ENCODE measurements at places on chromosomes 16 and 17.

- no peak for DNase-seq
Observed at GRCh38 chr16:72195609-72196008, 23.7 kb upstream of the PMFBP1 start.

DNA sequence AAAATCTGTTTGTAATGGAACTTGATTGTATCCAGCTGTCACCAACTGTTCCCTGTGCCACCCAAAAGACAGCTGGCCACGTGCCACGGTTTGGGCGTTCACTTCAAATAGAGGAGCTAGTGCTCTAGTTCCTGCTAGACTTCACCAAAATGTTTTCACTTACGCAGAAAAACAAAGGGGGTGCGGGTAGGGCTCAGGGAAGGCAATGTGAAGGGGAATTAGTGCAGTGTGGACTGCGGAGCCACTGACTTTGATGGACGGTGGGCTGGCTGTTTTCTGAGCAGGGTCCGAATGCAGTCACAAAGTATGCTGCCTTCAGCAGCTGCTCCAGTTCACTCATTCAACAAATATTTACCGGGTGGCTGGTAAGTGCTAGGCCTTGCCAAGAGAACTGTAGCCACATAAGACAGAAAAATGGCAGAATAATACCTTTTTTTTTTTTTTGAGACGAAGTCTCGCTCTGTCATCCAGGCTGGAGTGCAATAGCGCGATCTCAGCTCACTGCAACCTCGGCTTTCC lies 7.6 kb upstream of the CYTH1 start:
- DNase-seq, result no peak

DNA sequence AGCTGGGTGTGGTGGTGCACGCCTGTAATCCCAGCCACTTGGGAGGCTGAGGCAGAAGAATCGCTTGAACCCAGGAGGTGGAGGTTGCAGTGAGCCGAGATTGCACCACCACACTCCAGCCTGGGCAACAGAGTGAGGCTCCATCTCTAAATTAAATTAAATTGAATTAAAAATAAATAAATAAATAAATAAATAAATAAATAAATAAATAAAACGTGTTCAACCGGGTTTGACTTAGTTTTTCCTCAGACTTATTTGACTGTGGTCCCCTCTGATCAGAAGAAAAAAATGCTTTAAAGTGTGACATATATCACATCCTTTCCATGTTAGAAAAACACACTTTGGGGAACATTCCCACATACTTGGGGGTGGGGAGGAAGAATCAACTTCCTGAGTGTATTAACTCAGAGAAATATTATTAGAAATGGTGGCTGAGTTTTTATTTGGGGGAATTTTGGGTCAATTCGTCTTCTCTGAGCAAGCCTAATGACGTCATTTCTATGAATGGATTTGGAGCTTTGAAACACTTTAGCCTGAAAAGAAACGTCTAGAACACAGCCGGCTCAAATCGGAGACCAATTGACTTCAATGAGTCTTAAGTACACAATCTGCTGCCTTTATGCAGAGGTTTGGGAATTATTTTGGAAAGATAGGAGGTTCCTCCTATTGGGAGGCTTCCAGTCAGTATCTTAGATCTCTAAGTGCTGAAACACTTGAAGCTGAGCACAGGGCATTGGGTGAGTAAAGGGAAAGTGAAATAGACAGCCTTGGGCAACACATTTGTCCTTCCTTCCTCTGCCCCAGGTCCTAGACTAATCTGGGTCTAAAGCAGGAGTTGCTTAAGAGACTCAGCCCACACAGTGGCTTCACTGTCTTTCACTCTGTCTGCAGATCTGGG lies 132.6 kb downstream of the PITPNC1 start:
- no peak for DNase-seq

DNA sequence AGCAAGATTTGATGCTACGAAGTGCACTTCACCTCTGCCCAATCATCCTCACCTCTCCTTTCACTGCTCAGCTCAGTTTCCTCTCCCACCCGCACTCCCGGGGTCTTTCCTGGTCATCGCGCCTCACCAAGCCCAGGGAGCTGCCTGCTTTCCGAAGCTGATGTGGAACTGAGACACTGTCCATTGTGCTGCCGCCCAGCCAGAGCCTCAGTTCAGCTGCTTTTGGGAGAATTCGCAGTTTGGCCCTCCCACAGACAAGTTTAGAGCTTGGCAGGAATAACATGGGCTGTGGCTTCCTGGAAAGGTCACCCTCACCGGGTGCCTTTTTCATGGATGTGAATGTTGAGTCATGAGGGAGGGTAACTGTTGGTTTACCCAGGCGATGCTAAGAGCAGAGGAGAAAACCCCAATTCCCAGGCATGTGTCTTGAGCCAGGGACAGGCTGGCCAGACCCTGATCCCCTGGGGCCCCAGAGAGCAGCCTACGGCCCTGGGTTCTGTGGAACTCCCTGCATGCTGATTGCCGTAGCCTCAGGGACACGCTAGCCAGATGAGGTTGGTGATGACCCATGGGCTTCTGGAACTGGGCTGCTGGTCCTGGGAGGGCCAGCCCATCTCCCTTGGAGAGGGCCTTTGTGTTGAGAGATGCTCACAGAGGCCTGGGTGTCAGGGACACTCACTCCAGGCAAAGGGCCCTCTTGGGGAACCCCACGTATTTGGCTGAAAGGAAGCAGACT lies 1687.5 kb downstream of the TP53TG3F start:
- no peak for DNase-seq
